ENCODE measurements at places on chromosomes 13 and 19.

DNA sequence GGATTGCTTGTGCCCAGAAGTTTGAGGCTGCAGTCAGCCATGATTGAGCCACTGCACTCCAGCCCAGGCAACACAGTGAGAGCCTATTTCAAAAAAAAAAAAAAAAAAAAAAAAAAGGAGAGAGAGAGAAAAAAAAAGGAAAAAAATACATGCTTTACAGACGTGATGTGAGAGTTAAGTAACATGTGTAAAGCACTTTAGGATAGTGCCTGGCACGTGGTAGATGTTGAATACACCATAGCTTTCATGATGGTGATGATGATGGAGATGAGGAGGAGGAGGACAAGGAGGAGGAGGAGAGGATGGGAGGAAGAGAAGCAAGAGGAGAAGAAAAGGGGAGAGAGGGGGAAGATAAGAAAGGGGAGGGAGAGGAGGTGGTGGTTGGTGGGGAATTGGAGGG is 15.1 kb upstream of the RUBCNL start:
- DNase-seq: no peak

DNA sequence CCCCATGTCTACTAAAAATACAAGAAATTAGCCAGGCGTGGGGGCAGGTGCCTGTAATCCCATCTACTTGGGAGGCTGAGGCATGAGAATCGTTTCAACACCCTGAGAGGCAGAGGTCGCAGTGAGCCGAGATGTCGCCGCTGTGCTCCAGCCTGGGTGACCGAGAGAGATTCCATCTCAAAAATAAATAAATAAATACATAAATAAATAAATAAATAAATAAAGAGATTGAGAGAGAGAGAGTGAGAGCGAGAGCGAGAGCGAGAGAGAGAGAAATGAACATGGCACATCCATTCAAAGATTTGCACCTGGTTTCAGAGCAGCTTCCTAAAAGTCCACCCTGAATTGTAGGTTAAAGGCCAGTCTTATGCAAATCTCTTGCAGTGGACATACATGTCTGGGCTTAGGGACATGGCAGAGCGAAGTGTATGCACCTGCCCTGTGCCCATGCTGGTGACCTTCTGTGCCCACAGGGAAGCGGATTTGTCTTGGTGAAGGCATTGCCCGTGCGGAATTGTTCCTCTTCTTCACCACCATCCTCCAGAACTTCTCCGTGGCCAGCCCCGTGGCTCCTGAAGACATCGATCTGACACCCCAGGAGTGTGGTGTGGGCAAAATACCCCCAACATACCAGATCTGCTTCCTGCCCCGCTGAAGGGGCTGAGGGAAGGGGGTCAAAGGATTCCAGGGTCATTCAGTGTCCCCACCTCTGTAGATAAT is 42.3 kb upstream of the CYP2B6 start:
- no peak for DNase-seq

DNA sequence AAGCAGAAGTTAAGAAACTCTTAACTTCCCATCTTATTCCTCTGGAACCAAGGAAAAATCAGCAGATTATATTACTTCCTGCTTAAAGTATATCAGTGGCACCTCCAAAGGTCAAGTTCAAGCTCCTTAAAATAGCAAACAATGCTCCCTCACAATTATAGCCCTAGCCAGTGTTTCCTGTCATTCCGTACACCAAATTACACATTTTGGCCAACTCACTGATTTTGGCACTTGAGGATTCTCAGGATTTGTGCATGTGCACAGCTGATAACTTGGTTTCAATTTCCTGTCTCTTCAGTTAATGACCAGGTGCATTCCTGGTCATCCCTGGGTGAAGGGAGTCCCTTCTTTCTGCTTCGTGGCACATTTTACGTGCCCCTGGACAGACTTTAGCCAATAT is 42.0 kb downstream of the TPP2 start:
- no peak for DNase-seq

- DNase-seq: peak; percentile 72
These were observed 110.6 kb downstream of the PCDH9 start for GRCh38 chr13:67119481-67119894.

- peak; percentile 60 for DNase-seq
These were observed 28.1 kb upstream of the SIAH3 start for GRCh38 chr13:45879666-45880065.

- DNase-seq: no peak
These were observed at the start of gene VSTM2B for GRCh38 chr19:29525901-29526729. Gene VSTM2B, plus strand, starts transcription at chr19:29525994. Its CDS starts 590 bp downstream, at chr19:29526584.

GRCh38 chr19:1045247-1045603 is 5.3 kb downstream of the ABCA7 start:
- no peak for DNase-seq

DNA sequence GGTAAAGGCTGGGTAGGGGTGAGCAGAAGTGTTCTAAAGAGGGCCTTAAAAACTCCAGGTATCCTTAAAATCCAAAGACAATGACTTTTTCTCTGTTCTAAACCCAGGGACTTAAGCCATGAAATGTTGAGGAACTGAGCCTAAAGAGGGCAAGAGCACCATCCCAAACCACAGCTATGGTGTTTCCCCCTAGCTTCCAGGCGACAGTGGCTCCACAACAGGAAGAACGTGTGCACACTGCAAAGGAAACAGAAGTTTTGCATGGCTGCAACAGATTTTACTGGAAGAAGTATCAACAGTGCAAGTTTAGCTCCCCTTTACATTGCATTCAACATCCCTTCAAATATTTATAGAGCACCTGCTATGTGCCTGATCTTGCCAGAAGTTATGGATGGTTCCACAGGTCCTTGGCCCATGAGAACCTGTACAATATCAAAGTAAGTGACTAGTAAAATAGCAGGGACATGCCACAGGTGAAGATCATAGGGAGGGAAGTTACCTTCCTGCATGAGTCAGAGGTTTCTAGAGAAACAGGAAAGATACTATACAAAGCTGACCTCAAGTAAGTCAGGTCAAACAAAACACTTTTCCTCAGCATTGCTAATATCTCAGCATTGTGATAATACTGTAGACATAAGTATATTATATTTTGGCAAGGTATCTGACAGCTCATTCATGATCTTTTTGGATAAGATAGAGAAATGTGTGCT is 8.4 kb upstream of the KCTD12 start:
- no peak for DNase-seq

DNA sequence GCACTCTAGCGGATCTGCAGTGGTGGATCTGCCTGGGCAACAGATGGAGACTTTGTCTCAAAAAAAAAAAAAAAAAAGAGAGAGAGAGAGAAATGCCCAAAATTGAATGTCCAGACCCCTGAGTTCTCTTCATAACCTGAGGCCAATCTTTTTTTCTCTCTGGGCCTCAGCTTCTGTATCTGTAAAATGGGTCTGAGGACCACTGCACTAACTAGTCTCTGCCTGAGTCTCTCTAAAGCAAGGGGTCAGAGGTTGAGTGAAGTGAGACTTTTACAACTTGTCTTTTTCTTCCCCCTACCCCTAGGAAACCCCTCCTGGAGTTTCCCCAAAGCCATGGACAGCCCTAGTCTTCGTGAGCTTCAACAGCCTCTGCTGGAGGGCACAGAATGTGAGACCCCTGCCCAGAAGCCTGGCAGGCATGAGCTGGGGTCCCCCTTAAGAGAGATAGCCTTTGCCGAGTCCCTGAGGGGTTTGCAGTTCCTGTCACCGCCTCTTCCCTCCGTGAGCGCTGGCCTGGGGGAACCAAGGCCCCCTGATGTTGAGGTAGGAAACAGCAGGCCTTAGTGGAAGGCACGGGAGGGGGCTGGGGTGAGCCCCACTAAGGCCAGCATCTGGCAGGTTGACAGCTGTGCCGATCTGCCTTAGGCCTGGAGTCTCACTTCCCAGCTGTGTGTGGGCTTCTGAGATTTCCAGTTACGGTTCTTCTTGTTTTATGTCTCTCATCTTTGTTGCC is 1.8 kb downstream of the TMEM91 start:
- no peak for DNase-seq

DNA sequence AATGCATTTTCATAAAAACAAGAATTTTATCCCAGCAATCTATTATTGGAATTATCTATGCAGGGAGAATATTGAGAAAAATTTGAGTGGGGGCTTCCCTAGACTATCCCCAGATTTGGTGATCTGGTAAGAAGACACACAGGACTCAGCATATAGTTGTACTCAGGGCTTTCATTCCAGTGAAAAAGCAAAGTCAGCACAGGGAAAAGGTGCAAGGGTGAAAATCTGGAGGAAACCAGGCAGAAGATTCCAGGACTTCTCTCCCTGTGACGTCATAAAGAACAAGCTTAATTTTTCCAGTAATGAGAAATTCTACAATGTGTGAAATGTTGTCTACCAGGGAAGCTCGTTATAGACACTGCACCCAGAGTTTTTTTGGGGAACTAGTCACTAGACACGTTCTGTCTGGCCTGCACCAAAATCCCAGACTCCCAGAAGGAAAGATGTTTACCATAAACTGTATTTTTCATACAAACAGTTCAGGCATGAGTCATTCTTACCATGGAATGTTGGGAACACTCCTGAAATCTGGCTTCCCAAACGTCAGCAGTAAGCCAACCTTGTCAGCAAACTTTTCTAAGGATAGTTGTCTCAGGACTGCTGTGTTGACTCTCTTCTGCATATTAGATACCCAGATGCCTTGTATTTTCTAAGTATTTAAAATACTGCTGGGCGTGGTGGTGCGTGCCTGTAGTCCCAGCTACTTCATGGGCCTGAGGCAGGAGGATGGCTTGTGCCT is 107.4 kb downstream of the DNAJC3 start:
- DNase-seq: peak; percentile 62

- peak; percentile 75 for DNase-seq
These were observed 59.7 kb upstream of the UBL3 start for GRCh38 chr13:29909975-29910674.

GRCh38 chr13:33168321-33168960 is 117.1 kb downstream of the STARD13 start:
- no peak for DNase-seq

DNA sequence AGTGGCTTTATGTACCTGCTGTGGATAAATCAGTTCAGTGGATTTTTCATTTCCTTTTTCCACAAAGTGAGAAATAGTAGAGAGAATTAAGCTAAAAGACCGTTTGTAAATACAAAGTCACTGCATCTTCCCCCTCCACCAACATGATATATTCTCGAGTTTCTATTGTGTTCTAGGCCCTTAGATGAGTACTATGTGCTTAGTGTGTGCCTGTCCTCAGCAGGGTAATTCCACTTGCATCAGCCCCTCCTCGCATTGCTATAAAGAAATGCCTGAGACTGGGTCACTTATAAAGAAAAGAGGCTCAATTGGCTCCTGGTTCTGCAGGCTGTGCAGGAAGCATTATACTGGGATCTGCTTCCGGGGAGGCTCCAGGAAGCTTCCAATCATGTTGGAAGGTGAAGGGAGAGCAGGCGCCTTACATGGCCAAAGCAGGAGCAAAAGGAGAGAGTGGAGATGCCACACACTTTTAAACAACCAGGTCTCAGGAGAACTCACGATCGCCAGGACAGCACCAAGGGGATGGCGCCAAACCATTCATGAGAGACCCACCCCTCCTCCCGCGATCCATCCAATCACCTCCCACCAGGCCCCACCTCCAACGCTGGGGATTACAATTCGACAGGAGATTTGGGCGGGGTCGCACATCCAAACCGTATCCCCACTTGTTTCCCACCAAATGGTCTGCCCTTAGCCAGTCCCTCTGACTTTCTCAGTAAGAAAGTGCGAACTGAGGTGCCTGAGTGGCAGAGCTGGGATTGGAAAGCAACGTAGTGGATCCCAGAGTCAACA is 102.3 kb upstream of the ABCC4 start:
- DNase-seq: no peak

- peak; percentile 91 for DNase-seq
These were observed 220.9 kb downstream of the FOXO1 start for GRCh38 chr13:40445557-40445990.

GRCh38 chr19:13507053-13507611 is 853 bp upstream of the CACNA1A start:
- no peak for DNase-seq

DNA sequence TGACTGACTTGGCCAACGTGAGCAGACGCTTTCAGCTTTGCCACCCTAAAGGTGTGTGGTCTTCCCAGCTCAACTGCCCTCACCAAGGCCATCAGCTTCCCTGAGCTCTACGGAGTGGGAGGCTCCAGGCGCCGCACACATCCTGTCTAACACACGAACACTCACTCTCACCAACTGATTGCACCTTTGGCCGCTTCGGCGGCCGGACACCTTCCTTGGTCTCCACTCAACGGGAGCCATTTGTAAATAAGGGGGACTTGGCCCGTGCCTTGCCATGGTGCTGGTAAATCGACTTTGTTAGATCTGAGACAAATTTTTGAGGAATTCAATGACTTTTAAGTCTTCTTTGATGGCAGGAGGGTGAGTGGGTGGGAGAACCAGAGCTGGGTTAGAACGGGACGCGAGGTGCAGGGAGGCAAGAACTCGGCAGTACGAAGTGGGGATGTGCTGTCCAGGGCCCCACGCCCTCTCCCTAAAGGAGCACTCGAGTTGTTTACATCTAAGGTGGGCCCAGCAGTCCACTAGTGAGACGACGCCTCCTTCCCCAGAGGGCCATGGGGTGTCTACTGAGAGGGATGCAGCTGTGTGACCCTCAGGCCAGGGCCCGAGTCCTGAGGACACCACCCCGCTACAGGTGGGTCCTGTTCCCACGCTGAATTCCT is 4.4 kb downstream of the C13orf46 start:
- no peak for DNase-seq

DNA sequence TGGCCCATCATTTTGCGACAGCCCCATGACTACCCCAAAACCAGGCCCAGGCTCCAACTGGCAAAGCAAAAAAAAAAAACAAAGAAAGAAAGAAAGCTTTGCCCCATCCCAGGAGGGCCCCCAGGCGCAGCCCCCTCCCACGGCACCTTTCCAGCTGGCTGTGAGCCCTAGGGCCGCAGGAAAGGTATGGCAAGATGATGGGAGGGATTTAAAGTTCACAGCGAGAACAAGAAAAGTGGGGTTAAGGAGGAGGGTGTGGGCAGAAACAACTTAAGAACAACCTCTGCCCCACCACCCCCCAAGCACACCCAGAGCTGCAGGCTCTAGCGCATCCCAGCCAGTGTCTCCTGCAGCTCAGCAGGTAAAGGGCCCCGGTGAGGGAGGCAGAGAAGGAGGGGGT is at the start of gene CYP2F1:
CYP2F1 (plus strand) TSS at position 301 of the 400 bp plus-strand sequence. CDS start 1,757 bp downstream, outside the sequence.
- no peak for DNase-seq

DNA sequence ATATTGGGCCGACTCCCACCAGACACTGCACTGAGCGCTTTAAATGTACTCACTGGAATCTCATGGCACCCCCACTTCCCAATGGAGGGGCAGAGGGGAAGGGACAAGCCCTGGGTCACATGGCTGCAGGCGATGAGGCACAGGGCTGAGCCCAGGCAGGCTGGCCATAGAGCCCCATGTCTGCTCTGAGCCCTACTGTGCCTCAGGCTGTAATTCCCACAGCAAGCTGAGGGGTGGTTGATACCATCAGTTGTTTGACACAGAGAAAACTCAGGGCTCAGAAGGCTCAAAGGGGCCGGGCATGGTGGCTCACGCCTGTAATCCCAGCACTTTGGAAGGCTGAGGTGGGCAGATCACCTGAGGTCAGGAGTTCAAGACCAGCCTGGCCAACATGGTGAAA is 25.1 kb downstream of the RFX1 start:
- DNase-seq: no peak

Data from HT1080 (cell line).